Suppressor macrophage treated with lipopolysaccharide for 1 hour (primary cell): ENCODE measurements at places on chromosomes 2 and 18.

- no peak for DNase-seq
Measured at GRCh38 chr18:54736981-54737380, 91.3 kb upstream of the RAB27B start.

GRCh38 chr18:58761970-58762780, 90.9 kb downstream of the MALT1 start:
- no peak for DNase-seq

- DNase-seq: no peak
Measured at GRCh38 chr2:240172071-240172895, 31.8 kb upstream of the OTOS start.

- no peak for DNase-seq
Measured at GRCh38 chr2:234211797-234212196, 161.3 kb downstream of the SPP2 start.

DNA sequence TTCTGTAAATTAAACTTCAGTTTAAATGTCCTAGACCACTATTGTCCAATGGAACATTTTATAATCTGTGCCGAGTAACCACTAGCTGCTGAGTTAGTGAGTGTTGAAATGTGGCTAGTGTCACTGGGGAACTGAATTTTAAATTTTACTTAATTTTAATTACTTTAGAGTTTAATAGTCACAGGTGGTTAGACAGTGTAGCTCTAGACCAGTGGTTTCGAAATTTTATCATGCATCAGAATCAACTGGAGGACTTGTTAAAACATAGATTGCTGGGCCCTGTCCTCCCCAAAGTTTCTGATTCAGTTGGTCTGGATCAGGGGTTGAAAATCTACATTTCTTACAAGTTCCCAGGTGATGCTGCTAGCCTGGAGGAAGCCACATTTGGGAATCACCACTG, 110.4 kb downstream of the FMNL2 start:
- DNase-seq: no peak

DNA sequence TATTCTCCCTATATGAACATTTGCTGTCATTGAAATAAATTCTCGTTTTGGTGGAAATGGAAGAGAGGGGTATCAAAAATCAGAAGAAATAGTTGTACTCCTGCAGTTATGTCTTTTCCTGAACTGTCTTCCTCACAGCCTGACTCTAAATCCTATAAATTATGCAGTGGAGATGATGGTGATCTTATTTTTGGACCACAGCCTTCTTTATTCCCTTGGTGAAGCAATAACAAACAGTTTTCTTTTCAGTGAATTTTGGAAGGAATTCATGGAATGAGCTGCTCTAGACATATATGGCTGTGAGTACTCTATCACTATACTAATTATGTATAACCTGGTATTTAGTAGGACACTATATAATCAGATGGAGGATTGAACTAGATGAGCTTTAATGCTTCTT, 1.7 kb upstream of the SLC25A12 start:
- no peak for DNase-seq

- DNase-seq: peak; percentile 96
Measured at GRCh38 chr2:43273529-43273928, 47.1 kb upstream of the ZFP36L2 start.

- DNase-seq: no peak
Measured at GRCh38 chr2:218716070-218716469, 5.4 kb downstream of the TTLL4 start.

DNA sequence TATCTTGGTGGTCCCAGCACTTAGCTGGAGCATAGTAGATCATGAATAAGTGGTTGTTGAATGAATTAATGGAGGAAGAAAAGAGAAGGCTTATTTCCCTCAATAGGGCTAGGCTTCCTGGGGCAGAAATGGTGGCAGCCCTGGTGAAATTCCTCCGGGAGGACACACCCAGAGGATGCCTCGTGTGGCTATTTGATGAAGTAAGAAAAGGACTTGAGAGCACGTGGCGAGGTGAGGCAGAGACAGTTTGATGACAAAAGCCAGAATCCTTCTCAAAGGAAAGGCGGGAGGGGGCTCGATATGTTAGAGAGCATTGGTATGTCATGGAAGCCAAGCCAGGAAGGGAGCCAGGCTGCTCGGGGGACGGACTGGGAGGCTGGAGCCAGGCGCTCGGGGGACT, 14.7 kb downstream of the FAM228A start:
- DNase-seq: no peak

- no peak for DNase-seq
Measured at GRCh38 chr2:6948677-6949351, 31.6 kb downstream of the RNF144A start.

GRCh38 chr2:26678035-26678434, 14.5 kb upstream of the KCNK3 start:
- DNase-seq: no peak

- no peak for DNase-seq
Measured at GRCh38 chr2:213429516-213429915, 145.3 kb downstream of the SPAG16 start.

DNA sequence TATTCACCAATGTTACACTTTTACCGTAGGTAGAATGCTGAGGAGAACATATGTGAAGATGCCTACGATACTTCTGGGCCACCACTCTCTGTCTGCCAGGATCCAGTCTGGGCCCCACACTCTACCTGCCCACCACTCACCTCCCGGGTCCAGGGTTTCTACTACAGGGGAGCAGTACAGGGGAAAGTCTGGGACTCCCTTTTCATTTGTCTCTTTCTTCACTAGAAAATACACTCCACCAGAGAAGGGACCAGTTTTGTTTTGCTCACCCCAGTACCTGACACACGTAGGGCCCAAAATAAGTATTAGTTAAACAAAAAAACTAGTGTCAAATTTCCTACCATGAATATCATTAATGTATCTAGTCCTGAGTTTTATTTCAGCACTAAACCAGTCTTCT, 21.1 kb downstream of the KANSL3 start:
- no peak for DNase-seq

- DNase-seq: no peak
Measured at GRCh38 chr2:62561586-62561985, 55.6 kb upstream of the TMEM17 start.

DNA sequence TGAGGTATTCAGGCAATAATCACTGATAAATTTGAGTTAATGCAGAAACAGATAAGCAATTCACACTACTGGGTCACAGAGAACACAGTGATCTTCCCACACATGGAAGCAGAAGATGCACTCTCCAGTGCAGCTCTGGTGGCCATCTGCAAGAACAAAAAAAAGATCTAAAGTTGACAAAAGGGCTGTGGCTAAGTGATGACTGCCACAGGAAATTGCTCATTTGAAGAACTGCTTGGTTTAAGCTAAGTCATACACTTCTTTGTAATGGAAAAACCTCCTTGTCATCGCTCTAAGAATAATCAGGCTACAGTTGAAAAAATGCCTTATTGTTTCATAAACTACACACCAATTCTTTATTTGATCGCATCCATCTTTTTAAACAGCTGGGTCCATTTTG, 115.1 kb downstream of the DTNB start:
- DNase-seq: peak; percentile 96

- no peak for DNase-seq
Measured at GRCh38 chr2:403682-404081, 115.8 kb upstream of the ALKAL2 start.

GRCh38 chr2:121710470-121711170, 26.1 kb downstream of the NIFK start:
- DNase-seq: no peak

- DNase-seq: no peak
Measured at GRCh38 chr18:62396967-62397366, 71.9 kb downstream of the TNFRSF11A start.

- no peak for DNase-seq
Measured at GRCh38 chr2:162473986-162474385, 130.1 kb downstream of the GCA start.

- no peak for DNase-seq
Measured at GRCh38 chr18:78768656-78769501, 210.7 kb upstream of the SALL3 start.

GRCh38 chr18:79393635-79394533, 1.8 kb upstream of the NFATC1 start:
- DNase-seq: peak; percentile 77

DNA sequence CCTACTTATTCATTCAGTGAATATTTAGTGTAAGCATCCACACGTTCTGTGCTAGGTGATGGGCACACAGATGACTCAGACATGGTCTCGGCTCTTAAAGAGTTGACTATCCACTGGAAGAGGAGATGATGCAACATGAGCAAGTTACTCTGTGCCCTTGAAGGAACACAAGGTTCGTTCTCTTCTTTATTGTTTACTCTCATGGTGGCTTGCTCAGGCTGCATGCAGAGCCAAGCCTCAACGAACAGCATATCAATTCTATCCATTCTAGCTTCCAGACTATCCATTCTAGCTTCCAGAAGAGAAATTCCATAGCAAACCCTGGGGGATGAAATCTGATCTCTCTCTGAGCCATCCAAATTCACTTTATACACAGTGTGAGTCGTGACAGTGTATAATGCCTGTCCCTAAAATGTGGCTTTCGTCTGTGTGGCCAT, 68.1 kb upstream of the CTAGE1 start:
- DNase-seq: no peak

DNA sequence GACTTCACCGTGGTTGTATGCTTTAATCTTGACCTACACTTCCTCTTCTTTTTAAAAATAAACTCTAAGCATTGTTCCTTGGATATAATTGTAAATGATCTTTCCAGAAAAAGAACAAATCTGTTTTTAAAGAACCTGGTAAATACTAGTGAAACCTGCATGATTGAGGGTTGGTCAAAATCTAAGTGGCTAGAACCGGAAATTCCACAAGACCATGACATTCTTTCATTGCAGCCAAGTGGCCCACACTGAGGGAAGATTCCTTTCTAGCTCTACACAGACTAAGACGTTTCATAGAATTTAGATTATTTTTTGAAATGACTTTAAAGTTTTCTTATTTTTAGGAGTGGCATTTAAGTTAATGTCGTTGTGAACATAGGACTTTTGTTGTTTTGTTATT, 356.7 kb downstream of the NYAP2 start:
- DNase-seq: no peak

- DNase-seq: no peak
Measured at GRCh38 chr18:74951165-74951760, 257.7 kb downstream of the PTGR3 start.

DNA sequence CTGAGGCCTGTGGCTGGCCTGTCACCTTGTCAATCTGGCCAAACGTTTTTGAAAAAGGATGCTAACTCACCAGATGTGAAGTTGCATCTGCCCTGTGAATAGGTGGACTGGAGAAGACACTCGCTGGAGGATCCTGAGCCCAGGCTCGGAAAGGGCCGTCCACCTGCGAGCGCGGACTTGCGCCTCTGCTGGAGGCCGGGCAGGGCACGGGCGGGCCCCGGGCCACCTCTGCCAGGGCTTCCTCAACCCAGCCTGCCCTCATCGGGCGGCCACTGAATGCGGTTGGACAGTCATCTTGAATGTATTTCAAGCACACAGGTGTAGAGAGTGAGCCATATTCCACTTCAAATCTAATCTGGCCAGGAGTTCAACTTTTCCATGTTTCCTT, 83.9 kb downstream of the FAM210A start:
- no peak for DNase-seq

DNA sequence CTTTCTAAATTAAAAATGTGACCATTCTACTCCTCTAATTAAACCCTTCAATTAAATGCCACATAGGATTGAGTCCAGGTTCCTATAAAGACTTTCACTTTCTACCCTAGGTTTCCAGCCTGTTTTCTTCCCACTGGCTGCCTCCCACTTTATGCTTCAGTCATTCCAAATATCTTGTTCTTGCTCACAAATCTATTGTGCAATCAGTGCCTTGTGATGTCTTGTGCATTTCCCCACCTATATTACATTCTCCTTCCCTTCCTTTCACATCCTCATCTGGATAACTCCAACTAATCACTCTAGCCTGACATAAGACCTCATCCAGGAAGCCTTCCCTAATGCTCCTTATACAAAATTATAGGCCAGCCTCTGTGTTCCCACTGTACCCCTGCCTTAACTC, 281.7 kb upstream of the LRATD1 start:
- DNase-seq: no peak

- peak; percentile 33 for DNase-seq
Measured at GRCh38 chr2:10810202-10811161, 2.1 kb downstream of the PDIA6 start.

GRCh38 chr2:37391711-37392110, 47.3 kb downstream of the QPCT start:
- DNase-seq: peak; percentile 37

DNA sequence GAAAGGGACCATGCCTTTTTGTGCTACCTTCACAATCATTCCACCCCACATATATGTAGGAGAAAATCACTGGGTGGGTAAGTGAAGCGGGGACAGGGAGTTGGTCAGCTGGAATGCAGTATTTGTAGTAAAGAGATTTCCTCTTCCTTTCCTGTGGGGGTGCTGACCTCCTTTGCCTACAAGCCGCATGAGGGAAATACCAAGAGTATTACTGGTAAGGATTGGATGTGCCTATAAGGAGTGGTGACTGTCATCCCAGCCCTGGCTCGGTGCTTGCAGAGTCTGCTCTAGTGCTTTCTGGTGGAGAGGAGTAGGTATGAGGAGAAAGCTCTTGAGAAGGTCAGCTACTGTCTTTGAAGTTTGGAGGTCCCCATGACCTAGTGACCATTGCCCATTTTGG, 324.6 kb downstream of the HRH4 start:
- DNase-seq: no peak

GRCh38 chr2:127034051-127034450, 72.9 kb downstream of the BIN1 start:
- DNase-seq: no peak

DNA sequence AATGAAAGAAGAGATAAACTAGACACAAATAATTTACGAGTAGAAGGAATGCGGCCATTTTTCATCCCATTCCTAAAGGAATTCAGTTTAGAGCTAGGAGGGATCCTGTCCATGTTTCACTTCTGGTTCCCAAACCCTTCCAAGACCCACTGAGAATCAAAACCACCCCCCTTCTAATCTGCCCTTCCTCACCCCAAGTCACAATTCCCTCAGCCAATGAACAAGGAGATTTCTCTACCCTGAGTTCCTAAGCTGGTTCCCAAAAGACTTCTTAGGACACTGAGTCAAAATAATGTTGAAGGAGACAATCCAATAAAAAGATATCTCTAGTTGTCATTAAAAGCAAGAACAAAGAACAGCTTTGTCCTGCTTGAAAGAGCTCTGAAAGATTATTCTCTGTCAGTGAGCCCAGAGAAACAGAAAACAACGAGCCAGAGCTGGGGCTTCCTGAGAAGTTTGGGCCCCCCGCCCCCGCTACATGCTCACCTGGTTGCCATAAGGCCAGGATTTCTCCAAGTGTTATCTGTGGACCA, 45.7 kb downstream of the STK39 start:
- DNase-seq: no peak

DNA sequence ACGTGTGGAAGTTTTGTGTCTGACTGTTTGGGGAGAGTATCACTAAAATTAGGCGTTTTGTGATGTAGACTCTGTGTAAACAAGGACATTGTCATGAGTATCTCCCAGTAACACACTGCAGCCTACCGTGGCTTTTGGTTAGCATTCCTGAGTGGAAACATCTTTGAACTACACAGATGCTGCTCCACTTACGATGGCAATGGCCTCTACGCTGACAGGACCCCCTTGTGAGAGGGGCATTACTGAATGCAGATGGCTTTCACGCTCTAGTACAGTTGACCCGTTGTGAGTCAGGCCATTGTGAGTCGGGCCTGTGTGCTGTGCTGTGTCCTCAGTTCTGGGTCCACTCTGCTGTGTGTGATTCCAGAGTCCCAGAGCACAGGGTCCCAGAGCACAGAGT, 34.4 kb upstream of the ADNP2 start:
- DNase-seq: no peak

- no peak for DNase-seq
Measured at GRCh38 chr18:79199691-79200374, 130.6 kb downstream of the ATP9B start.
